CD4-positive, alpha-beta T cell treated with Interferon alpha-2 for 1 hour (primary cell): ENCODE measurements at places on chromosomes 1 and 21.

GRCh38 chr1:64733581-64734286, 11.1 kb upstream of the RAVER2 start:
- DNase-seq, result no peak

DNA sequence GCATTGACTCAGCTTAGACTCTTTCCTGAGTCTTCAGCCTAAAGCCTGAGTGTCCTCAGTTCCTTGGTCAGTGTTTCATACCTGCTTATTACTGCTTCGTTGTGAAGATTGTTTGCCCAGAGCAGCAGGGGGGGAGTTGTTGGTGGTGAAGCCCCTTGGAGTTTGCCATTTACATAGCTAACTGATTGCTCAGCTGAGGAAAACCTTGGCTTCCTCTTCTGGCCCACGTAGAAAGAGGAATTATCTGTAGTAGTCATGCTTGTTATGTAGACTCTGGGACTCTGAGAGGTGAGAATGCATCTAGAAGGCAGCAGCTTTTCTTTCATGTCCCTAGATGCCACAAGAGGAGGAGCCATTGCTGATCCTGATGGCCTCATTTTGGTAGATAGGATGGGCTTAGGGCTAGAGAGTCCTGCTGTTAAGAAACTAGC, 125.9 kb downstream of the MAST2 start:
- DNase-seq, result no peak

DNA sequence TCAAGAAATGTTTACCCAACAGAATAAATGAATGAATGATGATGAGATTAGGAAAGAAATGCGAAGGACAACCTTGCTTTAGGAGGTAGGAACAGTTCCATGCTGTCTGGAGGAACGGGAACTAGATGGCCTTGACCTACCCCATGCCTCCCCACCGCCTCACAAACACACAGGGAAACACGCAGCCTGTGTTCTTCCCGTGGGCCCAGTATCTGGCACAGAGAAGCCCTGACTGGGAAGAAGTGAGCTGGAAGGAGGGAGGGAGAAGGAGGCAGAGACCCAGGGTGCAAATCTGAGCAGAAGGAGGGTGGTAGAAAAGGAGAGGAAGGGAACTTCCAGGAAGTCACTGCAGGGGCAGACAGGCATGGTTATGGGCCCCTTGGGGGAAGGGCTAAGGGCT, 3.5 kb upstream of the ADORA1 start:
- no peak for DNase-seq

DNA sequence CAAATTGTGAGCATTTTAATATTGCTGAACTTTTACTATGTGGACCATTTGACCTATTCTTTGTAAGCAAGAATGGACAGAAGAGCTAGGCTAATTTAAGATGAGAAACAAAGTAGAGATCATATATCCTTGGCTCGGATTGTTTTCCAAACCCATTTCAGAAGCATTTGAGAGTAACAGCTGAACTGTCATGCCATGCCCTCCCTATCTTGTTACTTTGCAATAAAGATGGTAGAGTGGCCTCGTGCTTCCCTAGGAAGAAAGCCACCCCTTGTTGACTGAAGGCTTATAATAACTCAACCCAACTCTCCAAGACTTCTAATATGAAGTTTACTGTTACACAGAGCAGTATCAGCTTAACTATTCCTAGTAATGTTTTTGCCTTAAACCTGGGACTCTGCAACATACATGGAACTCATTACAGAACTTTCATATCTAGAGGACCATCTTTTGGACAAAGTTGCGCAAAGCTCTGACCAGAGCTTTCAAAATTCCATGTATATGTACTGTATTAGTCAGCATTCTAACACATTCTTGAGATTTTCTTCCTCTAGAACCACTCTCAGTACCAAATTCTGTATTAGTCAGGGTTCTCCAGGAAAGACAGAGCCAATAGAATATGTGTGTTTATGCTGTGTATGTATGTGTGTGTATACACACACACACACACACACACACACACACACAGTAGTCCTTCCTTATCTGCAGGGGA, 68.7 kb downstream of the ADAMTS1 start:
- no peak for DNase-seq

DNA sequence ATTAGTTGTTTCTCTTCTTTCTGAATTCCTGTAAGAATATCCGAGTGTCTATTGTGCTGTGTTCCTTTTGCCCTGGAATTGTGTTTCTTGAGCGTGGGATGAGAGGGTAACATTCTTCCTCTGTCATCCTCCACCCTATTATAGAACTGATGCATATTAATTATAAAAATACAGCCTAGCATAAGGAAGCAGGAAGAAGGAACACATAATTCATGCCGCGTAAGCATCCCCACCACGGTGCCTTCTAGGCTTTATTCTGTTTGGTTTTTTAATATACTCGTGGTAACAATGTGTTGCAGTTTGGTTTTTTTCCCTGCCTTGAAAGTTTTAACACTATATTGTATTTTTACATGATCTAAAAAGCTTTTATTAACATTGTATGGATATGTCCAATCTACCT, 65.7 kb downstream of the GALNT2 start:
- no peak for DNase-seq

- DNase-seq, result peak; percentile 34
Observed at GRCh38 chr1:16677552-16678431, 11.0 kb upstream of the RNU1-3 start.

GRCh38 chr1:201648066-201648906, 109.4 kb downstream of the NAV1 start:
- DNase-seq, result no peak

DNA sequence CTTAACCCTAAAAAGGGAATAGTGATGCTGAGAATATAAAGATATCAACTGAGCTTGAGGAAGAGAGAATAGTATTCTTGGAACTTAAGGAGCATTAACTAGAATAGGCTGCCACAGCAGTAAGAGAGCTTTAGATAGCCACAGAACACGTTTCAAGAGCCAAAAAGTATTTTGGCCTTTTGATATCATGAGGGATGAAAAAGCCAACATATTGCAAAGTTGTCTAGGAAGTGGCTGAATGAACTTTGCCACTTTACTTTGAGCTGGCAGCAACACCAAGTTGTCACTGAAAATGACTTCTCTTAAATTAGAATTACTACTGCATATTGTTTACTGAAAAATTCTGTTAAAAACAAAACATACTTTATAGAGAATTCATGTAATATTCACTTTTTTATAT, 1476.2 kb downstream of the MRPL39 start:
- no peak for DNase-seq

- DNase-seq, result no peak
Observed at GRCh38 chr1:95018602-95019369, 54.0 kb downstream of the ALG14 start.

DNA sequence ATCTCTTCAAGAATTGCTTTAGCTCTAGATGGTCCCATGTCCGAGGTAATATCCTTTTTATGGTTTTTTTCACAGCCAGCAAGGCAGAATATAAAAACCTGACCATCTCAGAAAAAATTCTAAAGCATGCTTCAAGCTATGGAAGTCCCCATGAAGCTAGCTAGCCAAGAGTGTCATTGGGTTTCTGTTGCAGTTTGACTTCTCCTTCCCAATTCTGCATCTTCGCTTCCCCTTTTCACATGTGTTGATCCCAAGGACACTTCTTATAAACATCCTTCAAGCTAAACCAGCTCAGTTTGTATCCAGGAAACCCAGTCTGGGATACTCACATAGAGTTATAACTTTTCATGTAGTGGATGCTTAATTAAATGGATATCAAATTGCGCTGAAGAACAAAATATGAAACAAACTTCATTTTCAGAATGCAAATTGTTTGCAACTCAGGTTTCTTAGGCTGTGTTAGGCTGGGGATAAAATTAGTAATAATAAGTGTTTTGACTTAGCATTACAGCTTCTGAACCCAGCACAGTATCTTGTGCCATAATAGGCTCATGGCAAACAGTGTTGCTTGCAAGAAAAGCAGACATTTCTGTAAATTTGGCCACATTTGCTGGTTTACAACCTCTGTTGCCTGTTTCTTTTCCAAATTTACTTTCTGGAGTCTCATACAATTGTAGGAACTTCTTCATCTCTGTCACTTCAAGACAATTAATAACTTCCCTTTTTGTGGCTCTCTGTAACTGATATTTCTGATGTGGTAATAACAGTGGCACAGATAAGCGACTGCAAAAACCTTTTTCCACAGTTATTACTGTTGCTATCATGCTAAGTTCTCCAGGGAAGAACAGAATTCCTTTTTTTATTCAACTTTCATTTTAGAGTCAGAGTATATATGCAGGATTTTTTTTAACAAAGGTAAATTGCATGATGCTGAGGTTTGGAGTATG, 53.2 kb downstream of the NCAM2 start:
- no peak for DNase-seq

GRCh38 chr1:52028328-52028727, 5.3 kb downstream of the KTI12 start:
- no peak for DNase-seq
